Endothelial cell (in vitro differentiated cells): ENCODE measurements at places on chromosomes 12 and 14. TPM values are rescaled to one million over a fixed set of nuclear protein-coding genes. Genes with fewer than 3 reads are reported as not detected.

Gene GPHB5
- total RNA-seq, result not detected

Gene C12orf50
- total RNA-seq, result not detected

Gene GALNT8
- total RNA-seq, result 31.6 TPM

DNA sequence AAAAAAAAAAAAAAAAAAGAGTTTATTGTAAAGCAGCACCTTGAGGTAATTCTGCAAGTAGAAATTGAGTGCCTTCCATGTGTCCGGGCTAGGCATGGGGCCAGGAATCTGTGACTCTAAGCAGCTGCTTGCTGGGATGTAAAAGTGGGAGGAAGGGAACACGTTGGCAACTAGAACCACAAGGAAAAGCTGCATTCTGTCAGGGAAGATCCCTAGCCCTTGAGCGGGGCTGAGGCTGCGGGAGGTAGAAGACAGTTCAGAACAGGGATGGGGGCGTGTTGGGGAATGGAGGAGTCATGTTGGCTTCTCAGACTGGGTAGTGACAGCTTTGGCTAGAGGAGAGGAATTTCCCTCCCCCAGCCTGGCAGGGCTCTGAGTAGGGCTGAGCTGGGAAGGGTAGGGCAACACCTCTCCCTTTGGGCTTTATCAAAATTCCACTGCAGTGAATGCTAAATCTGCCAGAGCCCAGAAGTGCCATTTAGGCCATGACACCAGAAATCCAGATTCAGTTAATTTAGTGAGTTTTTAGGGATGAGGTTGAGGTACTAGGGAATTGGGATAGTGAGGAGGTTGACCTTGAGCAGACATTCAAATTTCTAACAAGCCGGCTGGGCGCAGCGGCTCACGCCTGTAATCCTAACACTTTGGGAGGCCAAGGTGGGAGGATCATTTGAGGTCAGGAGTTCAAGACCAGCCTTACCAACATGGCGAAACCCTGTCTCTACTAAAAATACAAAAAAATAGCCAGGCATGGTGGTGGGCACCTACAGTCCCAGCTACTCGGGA lies 3.4 kb upstream of the TRAFD1 start:
- H3K4me1 ChIP-seq, result peaks cover 9% of the 10 kb centered on the region
- no peaks in the 10 kb centered on the region for H3K27me3 ChIP-seq
- H3K27ac ChIP-seq, result no peak overlapping the region
- peaks cover 1% of the 10 kb centered on the region for H3K36me3 ChIP-seq
- no peak overlapping the region for H3K4me3 ChIP-seq

- no peaks in the 10 kb centered on the region for H3K27me3 ChIP-seq
- no peak overlapping the region for H3K4me3 ChIP-seq
- no peak overlapping the region for H3K27ac ChIP-seq
- no peak for DNase-seq
Measured at GRCh38 chr14:79502751-79503148, 708.6 kb downstream of the DIO2 start.
